ENCODE measurements at places on chromosomes 11 and 22.

GRCh38 chr11:115188188-115188897, 315.9 kb downstream of the CADM1 start:
- H3K27ac ChIP-seq, result no peak overlapping the region
- no peak for DNase-seq
- H3K4me1 ChIP-seq, result no peaks in the 10 kb centered on the region
- no peaks in the 10 kb centered on the region for H3K27me3 ChIP-seq

DNA sequence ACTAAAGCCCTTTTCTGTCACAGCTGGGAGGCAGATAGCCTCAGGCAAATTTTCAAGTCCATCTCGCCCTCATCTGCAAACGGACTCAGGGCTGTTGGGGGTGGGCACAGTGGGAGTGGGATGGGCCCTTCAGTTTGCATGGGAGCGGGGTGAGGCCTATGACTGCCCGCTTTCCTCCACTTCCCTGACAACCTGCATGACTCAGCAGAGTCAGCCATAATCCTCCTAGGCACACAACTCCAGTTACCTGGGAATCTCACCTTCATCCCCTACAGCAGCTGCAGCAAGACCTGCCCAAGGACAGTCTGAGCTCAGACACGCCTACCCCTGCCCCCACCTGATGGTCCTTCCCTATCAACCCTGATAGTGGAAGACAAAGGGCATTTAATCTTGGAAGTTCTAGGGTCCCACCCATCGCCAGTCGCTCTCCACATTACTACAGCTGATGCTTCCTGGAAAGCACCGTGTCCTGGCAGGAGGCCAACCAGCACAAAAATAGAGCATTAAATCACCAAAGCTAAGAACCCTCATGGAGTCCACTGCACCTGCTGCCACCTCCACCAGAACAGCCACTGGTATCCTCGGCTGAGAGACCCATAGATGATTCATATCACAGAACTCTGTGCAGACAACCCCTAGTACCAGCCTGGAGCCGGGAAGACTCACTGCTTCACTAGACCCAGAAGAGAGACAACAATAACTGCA, 319.3 kb downstream of the DCDC1 start:
- DNase-seq, result no peak
- H3K36me3 ChIP-seq, result no peaks in the 10 kb centered on the region
- no peaks in the 10 kb centered on the region for H3K4me1 ChIP-seq
- H3K4me3 ChIP-seq, result no peak overlapping the region
- H3K27ac ChIP-seq, result no peak overlapping the region
- no peaks in the 10 kb centered on the region for H3K27me3 ChIP-seq

DNA sequence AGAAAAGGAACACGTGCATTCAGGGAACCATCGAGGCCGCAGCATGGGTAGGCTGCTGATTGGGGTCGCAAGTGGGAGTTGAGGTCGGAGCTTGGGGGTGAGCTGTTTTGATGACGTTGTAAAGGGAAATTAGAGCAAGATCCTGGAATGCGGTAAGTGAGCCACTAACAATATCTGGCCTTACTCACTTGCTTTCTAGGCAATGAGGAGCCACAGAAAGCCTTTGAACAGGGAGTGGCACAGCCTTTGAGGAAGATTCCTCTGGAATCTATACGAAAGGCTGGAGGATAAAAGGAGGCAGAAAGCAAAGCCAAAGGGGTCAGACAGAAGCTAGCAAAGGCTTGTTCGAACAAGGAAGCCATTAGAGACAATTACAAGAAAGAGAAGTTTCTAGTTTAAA, 197.5 kb downstream of the LARGE1 start:
- no peaks in the 10 kb centered on the region for H3K36me3 ChIP-seq
- H3K4me3 ChIP-seq, result no peak overlapping the region
- peaks cover 2% of the 10 kb centered on the region for H3K4me1 ChIP-seq
- no peak for DNase-seq

- no peak overlapping the region for H3K4me3 ChIP-seq
- H3K36me3 ChIP-seq, result no peaks in the 10 kb centered on the region
- peak; percentile 54 for DNase-seq
- H3K27ac ChIP-seq, result no peak overlapping the region
- peaks cover 1% of the 10 kb centered on the region for H3K4me1 ChIP-seq
- H3K27me3 ChIP-seq, result no peaks in the 10 kb centered on the region
These were observed 32.4 kb upstream of the NAV2 start for GRCh38 chr11:19679952-19680828.

GRCh38 chr22:47053726-47054141, 291.3 kb downstream of the TBC1D22A start:
- H3K4me1 ChIP-seq, result no peaks in the 10 kb centered on the region
- no peaks in the 10 kb centered on the region for H3K27me3 ChIP-seq
- H3K36me3 ChIP-seq, result no peaks in the 10 kb centered on the region
- H3K4me3 ChIP-seq, result no peak overlapping the region
- H3K27ac ChIP-seq, result no peak overlapping the region

GRCh38 chr22:29353286-29353685, 35.1 kb downstream of the AP1B1 start:
- DNase-seq, result no peak
- no peaks in the 10 kb centered on the region for H3K36me3 ChIP-seq
- H3K4me1 ChIP-seq, result no peaks in the 10 kb centered on the region
- no peak overlapping the region for H3K27ac ChIP-seq
- no peak overlapping the region for H3K4me3 ChIP-seq

DNA sequence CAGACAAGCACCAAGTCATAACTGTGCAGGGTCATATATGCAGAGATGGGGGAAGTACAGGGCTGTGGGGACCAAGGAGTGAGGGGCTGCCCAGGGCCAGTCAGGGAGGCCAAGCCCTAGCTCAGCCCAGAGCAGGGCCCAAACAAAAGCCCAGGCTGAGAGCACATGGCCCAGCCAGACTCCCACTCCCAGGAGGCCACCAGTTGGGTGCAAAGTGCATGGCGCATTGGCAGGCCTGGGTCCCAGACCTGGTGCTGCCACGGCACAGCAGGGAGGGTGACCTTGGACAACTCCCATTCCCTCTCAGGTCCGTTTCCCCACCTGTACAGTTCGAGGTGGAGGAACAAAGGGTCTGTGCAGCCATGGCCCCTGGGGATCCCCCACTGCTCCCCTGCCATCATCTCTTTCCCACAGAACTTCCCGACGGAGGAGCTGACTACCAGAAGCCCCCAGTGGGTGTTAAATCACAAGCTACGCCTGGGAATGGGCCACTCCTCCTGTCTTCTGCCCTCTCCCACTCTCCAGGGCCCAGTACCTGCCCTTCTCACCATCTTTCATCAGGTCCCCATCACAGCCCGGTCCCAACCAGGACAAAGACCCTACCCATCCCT, 608 bp downstream of the NIPSNAP1 start:
- peak overlapping the region; percentile 71 for H3K4me3 ChIP-seq
- H3K27me3 ChIP-seq, result no peaks in the 10 kb centered on the region
- H3K36me3 ChIP-seq, result no peaks in the 10 kb centered on the region

GRCh38 chr11:73386016-73386415, 9.8 kb downstream of the RELT start:
- no peak for DNase-seq
- H3K4me1 ChIP-seq, result no peaks in the 10 kb centered on the region
- H3K4me3 ChIP-seq, result no peak overlapping the region

DNA sequence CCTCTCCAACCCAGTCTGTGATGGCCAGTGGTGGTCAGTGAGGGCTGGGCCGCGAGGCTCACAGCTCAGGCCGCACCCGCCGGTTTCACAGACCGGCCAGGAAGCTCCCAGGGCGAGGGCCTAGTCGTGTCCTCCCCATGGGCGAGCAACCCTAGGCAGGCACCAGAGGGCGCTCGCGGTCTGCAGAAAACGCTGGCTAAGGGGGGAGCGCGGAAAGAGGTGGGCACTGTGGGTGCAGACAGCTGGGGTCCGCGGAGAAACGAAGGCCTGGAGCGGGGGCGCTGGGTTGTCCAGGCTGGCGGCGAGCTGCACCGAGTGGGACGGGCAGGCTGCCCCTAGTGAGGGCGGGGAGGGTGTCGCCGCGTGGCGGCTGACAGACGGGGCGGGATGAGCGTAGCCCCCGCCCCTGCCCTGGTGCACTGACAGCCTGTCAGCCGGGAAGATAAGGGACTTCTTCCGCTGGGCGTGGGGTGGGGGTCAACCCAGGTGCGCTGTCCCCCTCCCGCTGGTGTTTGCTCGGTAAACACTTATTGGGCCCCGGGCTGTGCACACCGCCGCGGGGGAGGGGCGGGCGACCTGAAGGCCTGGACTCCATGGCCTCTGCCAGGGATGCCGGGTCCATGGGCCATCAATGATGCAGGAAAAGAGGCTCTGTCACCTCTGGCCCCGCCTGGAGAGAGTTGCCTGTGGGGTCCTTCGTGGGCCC, 7.5 kb downstream of the GP1BB start:
- DNase-seq, result peak; percentile 86
- H3K4me3 ChIP-seq, result no peak overlapping the region
- no peaks in the 10 kb centered on the region for H3K27me3 ChIP-seq
- no peak overlapping the region for H3K27ac ChIP-seq

DNA sequence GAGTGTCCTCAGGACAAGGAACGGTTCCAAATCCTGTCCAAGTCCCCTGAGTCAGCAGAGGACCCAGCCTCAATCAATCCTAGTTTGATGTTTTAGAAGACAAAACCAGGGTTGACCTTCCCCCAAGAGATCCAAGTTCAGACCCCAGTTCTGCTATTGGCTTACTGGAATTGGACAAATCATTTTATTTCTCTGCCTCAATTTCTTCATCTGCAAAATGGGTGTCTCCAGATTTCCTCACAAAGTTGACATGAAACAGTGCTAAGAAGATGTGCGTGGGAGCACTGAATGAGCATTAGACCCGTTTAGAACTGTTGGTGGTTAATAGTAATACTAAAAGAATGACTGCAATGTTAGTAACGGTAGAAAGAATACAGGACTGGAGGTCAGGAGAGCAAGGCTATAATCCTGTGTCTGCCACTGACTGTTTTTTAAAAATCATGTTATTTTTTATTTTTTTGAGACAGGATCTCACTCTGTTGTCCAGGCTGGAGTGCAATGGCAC, 32.8 kb upstream of the SCUBE1 start:
- no peak overlapping the region for H3K4me3 ChIP-seq
- no peak overlapping the region for H3K27ac ChIP-seq

Data from ovary (tissue), 10 donors.